ENCODE measurements at places on chromosomes 1 and 21. TPM values are rescaled to one million over a fixed set of nuclear protein-coding genes. Genes with fewer than 3 reads are reported as not detected.

Gene GFI1
- total RNA-seq, result 0.12 TPM

Gene GPR37L1
- total RNA-seq, result not detected

Gene KRTAP11-1
- total RNA-seq, result not detected

Gene UBE2U
- 0.11 TPM for total RNA-seq

DNA sequence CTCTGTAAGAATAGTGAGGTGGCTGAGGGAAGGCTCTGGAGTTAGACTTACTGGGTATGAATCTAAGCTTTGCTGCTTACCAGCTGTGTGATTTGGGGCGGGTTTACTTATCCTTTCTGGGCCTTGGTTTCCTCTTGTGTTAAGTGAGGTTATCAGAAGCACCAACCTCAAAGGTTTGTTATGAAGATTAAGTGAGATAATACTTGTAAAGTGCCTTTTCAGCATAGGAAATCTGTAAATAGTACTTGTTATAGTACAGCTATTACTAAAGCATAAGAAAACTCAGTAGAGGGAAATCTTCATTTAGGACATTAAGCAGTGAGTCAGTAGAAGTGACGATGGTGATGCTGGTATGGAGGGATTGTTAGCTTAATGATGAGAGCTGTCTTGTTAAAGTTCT is 12.1 kb downstream of the HHAT start:
- no peak for DNase-seq

DNA sequence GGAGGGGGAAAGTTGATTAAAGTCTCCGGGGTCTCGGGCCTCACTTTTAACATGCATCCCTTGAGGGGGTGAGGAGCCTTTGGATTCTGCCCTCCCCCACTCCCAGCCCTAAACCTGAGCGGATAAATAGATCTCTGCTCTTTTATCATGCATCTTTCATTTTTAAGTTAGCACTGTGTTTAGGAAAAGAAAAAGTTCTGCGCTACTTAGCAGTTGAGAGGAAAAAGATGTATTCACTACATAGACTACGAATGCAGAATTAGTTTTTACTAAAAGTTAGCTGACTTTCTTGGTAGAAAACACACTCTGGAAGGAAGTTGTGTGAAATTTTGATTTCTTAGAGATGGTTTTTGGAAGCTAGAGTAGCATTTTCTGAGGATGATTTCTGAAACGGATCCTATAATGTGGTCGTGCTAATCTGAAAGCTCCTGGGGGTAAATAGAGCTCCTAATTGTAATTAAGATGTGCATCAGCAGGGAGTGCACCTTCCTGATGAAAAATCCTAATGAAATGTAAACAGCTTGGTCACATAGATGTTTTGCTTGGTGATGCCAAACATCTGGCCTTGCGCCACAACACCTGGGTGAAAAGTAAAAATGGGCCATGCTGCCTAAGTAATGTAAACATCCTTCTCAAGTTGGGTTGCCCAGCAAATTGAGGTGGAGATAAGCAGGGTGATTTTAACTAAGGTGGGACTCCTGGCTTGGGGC is 1.8 kb downstream of the ROR1 start:
- no peak for DNase-seq

GRCh38 chr1:209527372-209527771 is 56.1 kb upstream of the CAMK1G start:
- DNase-seq, result no peak

DNA sequence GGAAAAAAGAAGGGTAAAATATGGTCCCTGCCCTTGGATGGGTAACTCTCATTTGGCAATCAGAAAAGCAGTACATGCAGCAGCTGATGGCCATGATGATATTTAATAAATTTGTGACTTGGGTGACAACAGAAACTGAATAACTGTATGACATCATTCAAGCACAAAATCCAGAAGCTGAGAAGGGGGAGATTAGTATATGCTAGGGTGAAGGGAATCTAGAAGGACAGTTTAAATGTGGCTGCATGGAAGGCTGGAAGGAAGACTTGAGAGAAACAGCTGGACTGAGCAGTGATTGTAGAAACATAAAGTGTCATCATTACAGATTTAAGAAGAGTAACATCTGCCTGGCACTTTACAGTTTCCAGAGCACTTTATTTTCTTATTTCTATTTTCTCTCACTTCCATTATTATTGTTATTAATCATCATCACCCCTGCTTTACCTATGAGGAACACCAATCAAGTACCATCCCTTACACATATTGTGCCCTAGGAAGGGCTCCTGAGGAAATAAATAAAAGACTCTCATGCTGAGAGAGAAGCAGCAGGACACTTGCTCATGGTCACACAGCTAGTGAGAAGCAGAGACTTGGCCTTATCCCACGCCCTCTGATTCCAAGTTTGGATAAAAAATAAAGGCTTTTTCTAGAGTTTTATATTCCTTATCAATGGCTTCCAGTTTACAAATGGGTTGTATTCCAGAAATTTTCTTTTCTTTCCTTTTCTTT is 207.2 kb downstream of the PBX1 start:
- DNase-seq, result no peak

DNA sequence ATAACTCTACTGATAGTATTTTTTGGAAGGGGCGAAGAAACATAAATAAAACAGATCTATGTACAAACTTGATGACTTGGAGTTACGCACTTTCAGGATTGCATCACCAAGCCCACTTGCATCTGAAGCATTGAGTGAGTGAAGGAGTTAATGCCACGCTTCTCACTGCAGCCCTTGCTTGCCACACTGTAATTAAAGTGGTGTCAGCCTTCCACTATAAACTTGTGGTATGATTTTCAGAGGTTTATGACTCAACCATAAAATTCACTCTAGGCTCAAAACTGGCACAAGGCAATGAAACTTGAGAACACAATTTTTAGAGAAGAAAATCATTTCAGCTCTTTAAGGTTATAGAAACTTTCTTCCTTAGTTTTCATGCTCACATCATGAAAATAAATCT is 93.9 kb upstream of the PRMT6 start:
- no peak for DNase-seq

DNA sequence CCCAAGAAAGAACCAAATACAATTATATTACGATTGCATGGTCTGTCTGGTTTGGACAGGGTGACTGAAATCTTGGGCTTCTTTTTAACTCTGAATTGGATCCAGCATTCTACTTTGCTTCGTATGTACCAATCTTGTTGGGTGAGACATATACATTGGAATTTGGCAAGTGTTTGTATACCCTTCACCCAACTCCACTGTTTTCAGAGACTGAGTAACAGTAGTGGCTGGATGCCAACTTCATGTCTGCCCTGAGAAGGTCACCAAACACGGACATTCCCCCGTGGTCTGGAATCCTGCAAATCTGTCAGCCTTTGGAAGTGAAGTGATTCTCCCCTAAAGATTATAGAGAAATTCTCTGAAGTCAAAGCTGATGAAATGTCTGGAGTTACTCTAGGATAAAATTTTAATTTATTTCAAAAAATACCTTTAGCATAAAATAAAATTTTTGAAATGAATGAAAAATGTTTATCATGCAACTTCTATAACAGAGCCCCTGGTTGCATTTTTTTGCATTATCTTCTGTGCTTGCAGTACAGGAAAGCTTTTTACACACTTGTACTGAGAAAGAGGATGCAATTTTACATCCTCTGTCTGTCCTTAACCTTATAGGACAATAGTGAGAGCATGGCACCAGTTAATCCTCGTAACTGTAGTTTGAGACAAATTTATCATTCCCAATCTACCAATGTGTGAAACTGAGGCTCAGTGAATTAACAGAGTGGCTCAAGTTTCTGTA is 201.8 kb downstream of the DISC1 start:
- DNase-seq, result peak; percentile 74

GRCh38 chr1:171344473-171344820 is 30.5 kb downstream of the FMO4 start:
- DNase-seq, result no peak

GRCh38 chr1:40784771-40785151 is 1.2 kb downstream of the KCNQ4 start:
- no peak for DNase-seq

- DNase-seq, result no peak
Measured at GRCh38 chr1:32465578-32465933, 684 bp downstream of the ZBTB8B start.

Data from cardiac muscle cell (in vitro differentiated cells and primary cell).